ENCODE measurements at places on chromosomes 16 and 17.

DNA sequence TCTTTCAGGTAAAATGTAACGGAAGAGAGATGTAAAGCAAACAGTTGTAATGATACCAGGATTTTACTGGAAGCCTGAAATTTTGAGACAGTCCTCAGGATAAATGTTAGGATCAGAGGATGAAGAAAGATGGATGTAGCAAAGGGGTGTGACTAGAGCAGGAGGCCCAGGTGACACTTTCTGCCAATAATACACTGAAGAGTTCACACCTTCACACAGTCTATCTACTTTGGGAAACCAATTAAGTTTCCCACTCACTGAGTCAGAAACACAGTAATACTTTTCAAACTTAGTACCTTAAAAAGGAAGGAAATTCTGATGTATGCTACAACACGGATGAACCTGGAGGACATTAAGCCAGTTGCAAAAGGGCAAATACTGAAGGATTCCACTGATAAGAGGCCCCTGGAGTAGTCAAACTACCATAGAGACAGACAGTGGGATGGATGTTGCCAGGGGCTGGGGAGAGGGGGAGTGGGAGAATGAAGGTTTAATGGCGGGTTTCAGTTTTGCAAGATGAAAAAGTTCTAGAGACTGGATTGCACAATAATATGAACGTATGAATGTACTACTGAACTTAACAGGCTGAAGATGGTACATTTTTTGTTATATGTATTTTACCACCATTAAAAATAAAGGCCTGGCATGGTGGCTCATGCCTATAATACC, 62.3 kb downstream of the CYTH1 start:
- DNase-seq = no peak

- no peak for DNase-seq
Observed at GRCh38 chr17:81400154-81400977, 5.1 kb downstream of the BAHCC1 start.

DNA sequence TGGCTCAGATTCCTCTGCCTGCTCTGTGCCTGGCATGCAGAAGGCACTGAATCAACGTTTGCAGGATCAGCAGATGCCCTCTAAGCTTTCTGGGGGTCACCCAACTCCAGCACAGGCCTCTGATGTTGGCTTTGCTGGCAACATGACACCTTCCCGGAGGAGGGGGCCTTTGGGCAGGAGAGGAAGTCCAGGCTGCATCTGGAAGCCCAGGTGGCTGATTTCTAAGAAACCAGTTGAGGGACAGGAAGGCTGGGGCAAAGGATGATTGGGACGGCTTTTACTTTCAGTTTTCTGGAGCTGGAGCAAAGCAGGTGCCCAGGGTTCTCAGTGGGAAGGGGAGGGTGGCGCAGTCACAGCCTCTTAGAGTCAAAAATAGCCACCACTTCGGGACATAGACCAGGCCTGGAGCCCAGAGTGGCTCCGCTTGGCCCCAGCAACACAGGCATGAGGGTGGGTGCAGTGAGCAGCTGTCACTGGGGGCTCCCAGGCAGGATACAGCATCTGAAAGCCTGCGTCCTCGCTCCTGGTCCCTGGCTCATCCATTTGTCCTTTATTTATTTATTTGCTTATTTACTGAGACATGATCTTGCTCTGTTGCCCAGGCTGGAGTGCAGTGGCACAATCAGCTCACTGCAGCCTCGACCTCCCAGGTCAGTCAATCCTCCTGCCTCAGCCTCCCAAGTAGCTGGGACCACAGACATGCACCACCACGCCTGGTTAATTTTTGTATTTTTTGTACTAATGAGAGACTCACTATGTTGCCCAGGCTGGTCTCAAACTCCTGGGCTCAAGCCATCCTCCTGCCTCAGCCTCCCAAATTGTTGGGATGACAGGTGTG, 15.1 kb downstream of the SOCS1 start:
- DNase-seq = no peak

DNA sequence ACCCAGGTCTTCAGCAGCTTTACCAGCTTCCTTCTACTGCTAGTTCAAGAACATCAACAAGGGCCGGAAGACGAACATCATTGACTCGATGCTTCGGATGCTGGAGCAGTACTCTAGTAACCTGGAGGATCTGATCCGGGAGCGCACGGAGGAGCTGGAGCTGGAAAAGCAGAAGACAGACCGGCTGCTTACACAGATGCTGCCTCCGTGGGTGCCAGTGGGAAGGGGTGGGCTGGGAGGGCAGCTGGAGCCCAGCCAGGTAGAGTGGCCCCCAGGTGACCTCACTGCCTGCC, 12.1 kb downstream of the GUCY2D start:
- no peak for DNase-seq

- DNase-seq = no peak
Observed at GRCh38 chr16:87465306-87465705, 27.5 kb downstream of the ZCCHC14 start.

- DNase-seq = no peak
Observed at GRCh38 chr16:20995711-20996110, 95.1 kb downstream of the LYRM1 start.

DNA sequence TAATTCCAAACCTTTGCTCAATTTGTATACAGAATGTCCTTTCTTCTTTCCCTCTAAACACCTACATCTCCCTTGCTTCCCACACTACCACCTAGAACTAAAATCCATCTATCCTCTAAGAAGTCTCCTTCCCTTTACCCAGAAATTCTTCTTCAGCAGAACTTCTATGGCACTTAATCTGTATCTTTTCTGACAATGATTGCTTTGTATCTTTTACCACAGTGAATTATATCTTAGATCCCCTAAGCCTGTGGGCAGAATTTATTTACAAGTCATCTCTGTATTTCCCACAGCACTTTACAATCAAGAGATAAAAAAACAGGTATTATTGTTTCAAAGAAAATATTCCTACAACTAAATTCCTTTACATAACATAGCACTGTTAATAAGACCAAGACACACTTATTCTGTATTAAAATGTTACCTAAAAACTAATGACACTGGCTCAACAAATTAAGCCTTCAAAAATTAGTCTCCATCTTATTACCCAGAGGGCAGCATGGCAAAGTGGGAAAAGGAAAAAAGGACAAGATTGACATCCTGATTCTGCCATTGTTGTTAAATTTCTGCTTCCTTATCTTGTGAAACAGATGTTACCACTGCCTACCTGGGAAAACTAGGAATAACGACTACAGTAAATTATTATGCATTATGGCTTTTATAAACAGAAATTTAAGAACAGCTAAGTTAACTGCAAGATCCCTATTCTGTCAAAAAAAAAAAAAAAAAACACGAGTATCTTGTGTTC, 42.8 kb downstream of the KANSL1 start:
- no peak for DNase-seq

DNA sequence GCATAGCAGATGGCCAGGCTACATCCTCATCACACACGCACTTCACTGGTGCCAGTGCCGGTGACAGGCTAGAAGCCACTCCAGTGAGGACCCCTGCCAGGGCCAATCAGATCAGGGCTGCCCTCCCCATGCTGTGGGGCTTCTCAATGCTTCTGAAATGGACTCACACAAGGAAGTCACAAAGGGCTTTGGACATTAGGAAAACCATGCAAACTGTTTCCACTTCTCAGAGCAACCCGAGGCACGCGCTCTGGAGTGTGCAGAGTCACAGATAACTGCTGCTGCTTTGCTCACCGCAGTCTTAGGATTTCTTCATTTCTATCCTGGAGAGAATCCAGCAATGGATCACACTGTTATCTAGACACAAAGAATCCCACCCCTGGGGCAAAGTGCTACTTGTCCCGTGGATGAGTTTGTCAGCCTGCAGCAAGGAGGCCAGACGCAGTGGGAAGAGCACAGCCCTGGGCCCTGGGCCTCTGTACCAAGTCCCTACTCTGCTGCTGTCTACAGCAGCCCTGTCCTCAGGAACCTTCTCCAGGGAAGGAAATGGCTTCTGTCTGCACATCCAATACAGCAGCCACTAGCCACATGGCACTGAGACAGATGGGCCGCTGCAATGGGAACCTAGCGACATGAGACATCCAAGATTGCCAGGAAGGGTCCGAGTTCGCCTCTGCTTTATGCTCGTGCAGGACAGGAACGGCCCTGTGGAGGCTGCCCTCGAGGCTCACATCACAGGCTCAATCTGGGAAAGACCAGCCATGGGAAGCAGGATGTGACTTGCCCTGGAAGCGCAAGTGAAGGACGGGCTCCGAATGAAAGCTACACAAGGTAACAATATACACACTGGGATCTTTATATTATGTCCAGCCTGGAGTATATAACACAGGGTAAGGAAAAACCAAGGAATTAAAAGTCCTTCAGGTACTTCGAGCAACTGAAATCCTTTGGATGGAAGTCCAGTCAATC, 169.3 kb downstream of the ZFHX3 start:
- no peak for DNase-seq

DNA sequence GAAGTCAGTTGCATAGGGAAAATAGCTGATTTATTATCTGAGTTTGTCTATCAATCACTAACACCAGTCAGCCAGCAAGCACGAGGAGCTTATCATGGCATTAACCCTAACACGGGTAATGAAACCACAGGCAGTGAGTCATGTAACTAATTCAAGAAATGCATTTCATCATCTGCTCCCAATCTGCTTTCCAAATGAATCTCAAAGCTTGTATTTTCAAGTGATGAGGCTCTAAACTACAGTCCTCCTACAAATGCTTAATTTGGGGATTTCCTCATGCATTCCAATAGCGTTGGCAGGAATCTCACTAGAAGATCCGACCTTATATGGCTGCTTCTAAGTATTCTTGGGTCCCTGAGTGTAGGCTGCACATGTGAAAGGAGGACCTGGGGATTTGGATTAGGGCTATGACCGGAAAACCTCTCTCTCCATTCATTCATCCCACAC, 118.4 kb upstream of the HSBP1 start:
- no peak for DNase-seq

DNA sequence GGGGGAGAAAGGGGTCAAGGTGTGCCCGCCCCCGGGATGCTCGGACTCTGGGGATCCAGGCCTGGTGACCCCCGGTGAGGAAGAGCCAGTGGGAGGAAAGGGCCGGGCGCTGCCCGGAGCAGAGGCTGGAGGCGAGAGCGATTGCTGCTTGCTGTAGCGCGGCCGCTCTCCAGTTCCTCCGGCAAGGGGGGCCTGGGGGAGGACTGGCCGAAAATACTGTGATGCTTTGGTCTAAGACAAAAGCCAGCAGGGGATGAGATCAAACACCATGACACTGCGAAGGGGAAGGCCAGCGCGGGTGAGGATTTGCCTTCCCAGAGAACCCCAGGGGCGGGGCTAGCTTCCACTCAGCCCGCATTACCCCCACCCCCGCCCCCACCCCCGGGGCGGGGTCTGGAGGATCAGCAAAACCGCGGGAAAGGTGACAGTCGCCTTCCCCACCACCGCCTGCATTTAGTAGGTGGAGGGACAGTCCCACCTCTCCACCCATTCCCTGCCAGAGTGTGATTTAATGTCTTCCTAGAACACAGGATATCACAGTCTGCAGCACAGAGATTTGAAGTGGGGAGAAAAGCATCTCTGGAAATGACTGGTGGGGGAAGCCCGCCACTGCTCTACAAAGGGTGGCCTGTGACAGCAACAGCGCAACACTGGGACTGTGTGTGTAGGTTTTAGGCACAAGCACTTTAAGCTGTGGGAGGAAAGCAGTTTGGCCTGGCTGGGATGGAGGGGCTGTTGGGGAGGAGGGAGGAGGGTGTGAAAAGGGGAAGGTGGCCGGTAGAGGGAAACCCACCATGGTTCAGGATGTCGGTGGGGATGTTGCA, 25.7 kb downstream of the MRC2 start:
- peak; percentile 15 for DNase-seq

GRCh38 chr16:31108035-31108793, at the start of gene BCKDK:
BCKDK (plus strand) TSS chr16:31108386; CDS start chr16:31109224, 838 bp downstream.
- DNase-seq = peak; percentile 33

- DNase-seq = no peak
Observed at GRCh38 chr17:14741491-14741890, 440.6 kb downstream of the HS3ST3B1 start.

DNA sequence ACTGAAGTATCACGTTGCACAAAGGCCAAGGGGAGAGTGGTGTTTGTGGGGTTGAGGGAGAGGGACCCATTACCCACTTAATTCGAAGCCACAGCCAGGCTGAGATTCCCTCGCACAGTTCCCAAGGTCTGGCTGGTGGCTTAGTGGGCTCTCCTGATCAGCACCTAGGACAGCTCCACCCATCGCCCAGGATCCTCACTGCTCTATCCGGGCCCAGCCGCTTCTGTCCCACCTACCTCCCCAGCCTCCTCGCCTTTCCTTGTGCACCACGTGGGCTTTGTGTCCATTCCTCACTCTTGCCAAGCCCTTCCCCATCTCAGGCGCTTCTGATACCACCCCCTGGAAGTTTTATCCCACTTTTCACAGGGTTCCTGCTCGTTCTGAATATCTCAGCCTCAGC, 163.5 kb downstream of the CCT6B start:
- no peak for DNase-seq

GRCh38 chr17:50883850-50884438, 17.8 kb upstream of the TOB1 start:
- DNase-seq = no peak

DNA sequence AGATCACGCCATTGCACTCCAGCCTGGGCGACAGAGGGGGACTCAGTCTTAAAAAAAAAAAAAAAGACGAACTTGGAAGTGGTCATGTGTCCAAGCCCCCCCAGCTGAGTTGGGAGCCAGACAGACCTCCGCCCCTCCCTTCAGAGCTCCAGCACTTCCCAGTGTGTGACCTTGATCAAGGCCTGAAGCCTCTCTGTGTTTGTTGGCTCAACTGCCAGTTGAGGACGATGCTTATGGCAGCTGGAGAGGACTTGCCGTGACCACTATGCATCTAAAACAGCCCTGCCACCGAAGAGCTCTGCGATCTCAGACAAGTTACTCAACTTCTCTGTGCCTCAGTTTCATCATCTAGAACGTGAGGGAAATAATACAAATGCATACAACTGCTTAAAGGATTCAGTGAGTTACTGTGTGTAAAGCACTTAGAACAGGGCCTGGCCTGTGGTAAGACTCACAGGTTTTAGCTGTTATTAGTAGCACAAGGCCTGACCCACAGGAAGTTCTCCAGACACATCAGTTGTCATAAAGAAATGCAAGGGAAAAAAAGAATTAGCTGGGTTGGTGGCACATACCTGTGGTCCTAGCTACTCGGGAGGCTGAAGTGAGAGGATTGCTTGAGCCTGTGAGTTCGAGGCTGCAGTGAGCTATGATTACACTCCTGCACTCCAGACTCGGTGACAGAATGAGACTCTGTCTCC, 7.0 kb upstream of the IL27 start:
- no peak for DNase-seq

DNA sequence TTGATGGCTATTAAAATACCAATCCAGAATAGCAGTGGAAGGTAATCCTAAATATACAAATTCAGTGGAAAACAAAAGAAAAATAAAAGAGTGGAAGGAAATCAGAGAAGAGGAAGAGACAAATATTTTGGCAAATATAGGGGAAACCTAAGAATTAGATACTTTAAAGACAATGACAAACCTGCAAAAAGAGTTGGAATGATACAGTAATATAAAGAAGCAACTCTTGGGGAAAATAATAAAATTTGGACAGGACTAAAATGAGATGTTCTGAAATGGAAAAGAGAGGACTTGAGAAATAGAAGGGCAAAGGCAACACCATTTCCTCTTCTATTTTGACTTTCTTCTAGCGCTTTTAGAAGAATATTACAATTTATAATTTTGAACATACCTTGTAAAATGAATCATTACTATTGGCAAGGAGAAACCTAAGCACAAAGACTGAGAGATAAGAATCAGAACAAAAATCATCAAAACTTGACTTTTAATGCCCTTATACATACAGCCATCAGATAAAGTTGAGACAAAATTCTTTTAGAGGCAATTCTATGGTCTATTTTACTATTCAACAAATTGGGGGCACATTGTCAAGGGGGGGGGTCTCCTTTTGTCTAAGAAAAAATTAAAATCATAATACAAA, 5.2 kb downstream of the RNF43 start:
- no peak for DNase-seq

All from effector CD4-positive, alpha-beta T cell (primary cell).